ENCODE measurements at places on chromosomes 13 and 19.
A peak's percentile ranks its signal among the peaks of the same experiment; 100 is the strongest.

GRCh38 chr19:34707661-34708060, 26.4 kb upstream of the ZNF181 start:
- DNase-seq, result no peak

- no peak for DNase-seq
Observed at GRCh38 chr13:32495429-32495828, 43.2 kb downstream of the N4BP2L2 start.

DNA sequence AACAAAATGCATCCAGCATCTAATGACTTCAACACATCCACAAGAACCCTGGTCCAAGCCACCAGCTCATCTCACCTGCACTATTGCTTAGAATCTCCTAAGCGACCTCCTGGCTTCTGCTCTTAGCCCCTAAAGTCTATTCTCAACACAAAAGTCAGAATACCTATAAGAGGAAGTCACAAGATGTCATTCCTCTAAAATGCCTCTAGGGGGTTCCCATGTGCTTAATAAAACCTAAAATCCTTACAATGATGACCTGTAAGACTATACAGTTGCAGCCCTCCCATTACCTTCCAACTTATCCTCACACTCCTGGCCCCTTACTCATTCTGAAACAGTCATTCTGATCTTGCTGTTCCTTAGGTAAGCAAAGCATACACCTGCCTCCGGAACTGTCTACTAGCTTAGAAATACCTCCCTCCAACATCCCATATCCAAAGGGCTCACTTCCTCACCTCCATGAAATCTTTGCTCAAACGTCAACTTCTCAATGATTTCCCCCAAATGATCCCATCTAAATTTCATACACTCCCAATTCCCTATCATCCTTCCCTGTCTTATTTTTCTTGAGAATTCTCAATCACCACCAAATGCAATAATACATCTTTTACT, 10.0 kb downstream of the ATP7B start:
- DNase-seq, result no peak

DNA sequence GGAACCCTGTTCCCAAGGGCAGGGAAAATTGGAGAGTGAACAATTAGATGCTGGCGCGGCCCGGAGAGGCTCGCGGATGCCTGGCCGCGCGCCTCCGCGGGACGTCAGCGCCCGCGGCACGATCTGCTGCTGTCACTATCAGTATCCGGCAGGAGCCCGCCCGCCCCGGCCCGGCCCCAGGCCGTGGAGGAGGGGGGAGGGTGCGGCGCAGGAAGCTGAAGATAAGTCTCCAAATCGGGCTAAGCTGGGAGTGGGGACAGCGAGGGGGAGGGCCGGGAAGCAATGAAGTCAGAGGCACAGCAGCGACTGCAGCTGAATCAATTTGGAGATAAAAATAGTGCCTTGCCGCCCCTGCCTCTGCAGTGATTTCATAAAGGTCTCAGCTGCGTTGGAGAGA, 441.5 kb upstream of the KLF12 start:
- peak; percentile 81 for DNase-seq

GRCh38 chr19:6209233-6209632, 70.5 kb downstream of the MLLT1 start:
- no peak for DNase-seq

DNA sequence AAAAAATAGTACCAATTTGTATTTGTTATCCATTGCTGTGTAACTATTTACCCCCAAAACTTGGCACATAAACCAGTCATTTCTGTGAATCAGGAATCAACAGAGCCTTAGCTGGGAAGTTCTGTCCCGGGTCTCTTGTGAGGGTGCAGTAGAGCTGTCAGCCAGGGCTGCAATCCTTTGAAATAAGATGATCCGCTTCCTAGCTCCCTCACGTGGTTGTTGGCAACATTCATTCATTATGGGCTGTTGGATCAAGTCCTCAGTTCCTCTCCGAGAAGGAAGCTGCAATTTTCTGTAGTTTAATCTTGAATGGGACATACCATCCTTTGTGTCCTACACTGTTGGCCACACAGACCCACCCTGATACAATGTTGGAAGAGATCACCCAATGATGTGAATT, 277.2 kb downstream of the SUCLA2 start:
- no peak for DNase-seq

DNA sequence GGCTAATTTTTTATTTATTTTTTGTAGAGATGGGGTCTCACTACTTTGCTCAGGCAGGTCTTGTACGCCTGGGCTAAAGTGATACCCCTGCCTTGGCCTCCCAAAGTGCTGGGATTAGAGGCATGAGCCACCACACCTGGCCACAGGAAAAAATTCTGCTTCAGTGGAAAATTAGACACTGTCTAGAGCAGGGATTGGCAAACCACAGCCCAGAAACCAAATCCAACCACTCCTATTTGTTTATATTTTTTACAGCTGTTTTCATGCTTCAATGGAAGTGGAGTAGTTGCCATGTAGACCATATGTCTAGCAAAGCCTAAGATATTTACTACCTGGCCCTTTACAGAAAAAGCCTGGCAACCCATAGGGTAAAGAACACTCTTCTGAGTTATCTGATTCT, 123.7 kb upstream of the MRI1 start:
- DNase-seq, result no peak

DNA sequence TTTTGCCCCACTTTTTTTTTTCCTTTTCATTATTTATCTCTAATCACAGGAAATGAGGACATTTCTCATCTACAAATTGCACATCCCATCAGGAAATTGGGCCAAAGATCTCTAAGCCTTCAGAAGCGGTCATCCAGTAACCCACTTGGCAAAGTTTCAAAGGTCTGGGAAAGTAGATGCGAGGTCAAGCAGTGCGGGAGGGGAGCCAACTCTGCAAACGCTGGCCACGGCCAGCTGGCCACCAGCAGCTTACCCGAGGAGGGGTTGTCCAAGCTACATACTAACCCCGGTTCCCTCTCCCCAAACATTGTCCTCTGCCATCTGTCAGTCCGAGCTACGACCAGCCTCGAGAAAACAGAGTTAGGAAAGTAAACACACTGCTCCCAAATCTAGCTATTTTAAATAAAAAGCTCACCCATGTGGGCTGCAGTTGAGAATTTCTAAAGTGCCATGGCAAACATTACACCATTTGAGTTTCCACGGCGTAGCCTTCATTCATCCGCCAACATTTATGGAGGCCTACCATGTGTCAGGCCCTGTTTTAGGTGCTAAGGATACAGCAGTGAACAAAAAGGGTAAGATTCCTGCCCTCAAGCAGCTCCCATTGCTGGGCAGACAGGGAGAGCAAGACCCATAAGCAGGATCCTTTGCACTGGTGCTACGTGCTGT, 11.5 kb downstream of the FFAR2 start:
- no peak for DNase-seq

DNA sequence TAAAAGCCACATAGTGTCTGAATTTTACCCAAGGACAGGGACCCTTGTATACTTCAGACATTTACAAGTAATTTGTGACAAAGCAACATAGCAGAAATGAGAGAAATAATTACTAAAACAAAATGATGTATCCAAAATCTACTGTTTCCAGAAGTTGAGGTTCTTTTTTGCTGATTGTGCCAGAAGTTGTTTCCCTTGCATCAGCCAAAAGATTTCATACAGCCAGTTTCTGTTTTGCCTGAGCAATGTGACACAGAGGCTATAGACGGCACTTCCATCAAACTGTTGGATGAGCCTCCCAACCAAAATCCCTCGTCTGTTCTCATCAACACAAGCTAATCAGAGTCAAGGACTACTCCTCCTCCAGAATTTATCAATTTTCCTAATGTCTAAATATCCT, 913.2 kb upstream of the GPC6 start:
- DNase-seq, result no peak

GRCh38 chr13:53127373-53127772, 98.8 kb downstream of the OLFM4 start:
- no peak for DNase-seq

GRCh38 chr13:64248371-64249065, 2832.9 kb upstream of the PCDH20 start:
- DNase-seq, result no peak

DNA sequence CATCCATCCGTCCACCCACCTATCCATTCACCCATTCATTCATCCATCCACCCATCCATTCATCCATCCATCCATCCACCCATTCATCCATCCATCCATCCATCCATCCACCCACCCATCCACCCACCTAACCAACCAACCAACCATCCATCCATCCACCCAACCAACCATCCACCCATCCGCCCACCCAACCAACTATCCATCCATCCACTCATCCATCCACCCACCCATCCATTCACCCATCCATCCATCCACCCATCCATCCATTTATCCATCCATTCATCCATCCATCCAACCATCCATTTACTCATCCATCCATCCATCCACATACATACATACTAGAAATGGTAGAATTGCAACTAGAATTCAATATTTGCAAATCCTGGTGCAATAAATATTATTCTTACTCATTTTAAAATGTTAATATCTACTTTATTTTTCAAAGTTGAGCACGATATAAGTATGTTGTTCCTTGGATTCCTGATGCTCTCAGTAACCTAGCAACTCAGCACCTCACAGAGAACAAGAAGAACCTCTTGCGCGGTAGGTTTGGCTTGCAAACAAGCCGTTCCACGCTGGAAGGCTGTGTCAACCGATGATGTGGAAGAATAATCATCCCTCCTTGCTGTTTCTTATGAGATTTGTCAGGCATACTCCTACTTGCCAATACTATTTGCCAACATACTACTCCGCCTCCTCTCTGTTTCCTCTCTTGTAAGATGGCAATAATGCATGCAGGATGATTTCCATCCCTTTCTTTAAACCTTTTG, 111.7 kb downstream of the GNG7 start:
- no peak for DNase-seq

DNA sequence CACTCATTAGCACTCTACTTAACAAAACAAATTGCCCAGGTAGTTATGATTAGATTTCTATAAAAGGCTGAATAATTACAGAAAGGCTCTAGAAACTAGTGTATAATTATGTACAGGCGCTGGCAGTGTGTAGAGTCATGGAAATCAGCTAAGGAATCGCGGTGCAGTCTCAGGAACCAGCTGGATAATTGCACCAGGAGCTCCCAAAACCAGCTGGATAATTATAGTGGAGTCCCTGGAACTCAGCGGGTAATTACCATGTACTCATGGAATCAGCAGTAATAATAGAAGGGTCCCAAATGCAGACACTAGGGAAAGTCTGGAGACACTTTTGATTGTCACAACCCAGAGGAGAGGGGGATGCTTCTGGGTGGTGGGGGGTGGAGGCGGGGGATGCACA, 23.2 kb upstream of the TTYH1 start:
- DNase-seq, result no peak

DNA sequence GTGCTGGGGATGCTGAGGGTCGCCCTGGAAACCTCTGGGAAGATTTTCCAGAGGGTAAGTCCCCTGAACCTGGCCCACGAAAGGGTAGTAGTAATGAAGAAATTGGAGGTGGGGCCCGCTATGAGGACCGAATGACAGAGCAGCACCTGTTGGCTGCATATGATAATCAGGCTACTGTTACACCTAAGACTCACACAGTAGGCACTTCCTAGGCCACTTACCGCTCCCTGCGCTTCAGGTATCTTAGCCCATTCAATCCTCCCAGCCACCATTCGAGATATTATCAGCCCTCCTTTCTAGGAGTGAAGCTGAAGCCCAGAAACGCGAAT, 4.3 kb upstream of the LRFN3 start:
- DNase-seq, result no peak

- DNase-seq, result no peak
Observed at GRCh38 chr19:1648920-1649541, 3.4 kb downstream of the TCF3 start.

- DNase-seq, result no peak
Observed at GRCh38 chr13:112603641-112604225, 15.8 kb upstream of the TUBGCP3 start.

- peak; percentile 99 for DNase-seq
Observed at GRCh38 chr19:38930776-38931520, at the start of gene MRPS12. TSS of gene MRPS12 (plus strand) at chr19:38930944. CDS start at chr19:38931295, 351 bp downstream.

GRCh38 chr19:35417713-35418534, 30.1 kb upstream of the FFAR2 start:
- no peak for DNase-seq

DNA sequence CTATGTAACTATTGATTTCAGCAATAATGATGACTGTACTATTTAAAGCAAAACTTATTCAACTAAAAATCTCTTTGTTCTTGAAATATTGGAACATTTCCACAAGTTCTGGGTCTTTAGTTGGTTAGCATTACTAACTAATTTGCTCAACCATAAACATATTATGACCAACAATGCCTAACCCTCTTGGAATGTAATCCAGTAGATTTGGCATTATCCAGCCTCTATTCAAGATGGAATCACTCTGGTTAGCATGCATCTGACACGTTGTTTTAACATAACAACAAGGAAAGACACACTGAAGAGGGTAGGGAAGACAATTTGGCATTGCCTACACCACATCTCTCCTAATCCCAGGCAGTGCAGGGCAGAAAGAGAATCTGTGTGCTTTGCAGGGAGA, 941.3 kb upstream of the PCDH20 start:
- DNase-seq, result no peak

DNA sequence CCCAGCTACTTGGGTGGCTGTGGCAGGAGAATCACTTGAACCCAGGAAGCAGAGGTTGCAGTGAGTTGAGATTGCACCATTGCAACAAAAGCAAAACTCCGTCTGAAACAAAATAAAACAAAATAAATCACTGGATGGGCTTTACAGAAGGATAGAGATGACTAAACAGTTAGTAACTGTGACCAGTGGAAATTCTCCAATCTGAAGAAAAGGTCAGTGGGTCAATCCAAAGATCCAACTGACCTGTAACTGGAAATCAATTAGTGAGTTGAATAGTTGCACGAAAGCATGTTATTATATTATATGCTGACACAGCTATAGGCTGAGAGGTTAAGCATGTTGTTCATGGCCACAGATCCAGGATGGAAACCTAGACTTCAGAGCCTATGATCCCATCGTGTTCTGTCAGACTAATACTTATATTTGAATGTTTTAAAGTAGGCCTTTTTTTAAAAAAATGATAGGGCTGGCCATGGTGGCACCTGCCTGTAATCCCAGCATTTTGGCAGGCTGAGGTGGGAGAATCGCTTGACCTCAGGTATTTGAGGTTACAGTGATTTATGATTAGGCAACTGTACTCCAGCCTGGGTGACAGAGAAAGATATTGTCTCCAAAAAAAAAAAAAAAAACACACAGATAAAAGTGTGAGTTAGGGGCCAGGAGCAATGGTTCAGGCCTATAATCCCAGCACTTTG, 1.4 kb downstream of the ECH1 start:
- no peak for DNase-seq

DNA sequence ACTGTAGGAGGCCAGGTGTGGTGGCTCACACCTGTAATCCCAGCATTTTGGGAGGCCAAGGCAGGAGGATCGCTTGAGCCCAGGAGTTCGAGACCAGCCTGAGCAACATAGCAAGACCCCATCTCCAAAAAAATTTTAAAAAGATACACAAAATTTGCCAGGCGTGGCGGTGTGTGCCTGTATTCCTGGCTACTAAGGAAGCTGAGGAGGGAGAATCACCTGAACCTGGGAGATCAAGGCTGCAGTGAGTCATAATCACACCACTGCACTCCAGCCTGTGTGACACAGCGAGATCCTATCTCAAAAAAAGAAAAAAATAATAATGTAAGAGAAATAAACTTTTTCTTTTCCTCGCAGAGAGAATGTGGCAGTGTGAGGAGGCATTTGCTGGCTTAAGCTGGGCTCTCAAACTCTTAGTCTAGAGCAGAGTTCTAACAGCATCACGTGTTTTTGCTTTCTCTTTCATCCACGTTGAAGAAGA, 21.1 kb downstream of the FAM187B start:
- no peak for DNase-seq
